Activated T-cell treated with anti-CD3 and anti-CD28 coated beads for 48 hours (primary cell): ENCODE measurements at places on chromosomes 7 and 10.

- DNase-seq = no peak
Measured at GRCh38 chr10:86708783-86709380, 40.6 kb downstream of the LDB3 start.

DNA sequence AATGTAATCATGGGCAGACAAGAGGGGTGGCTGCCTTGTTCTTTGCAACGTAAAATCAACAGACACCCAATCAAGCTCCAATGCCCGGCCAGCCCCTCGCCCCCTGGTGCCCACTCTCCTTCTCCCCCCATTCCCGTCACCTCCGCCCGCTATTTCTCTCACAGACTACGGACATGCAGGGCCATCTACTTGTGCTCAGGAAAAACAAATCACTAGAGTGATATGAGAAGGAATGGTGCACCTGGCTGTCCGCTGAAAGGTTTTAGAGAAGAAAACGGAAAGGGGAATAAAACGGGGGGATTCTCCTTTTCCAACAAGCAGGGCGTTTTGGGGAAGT is 396 bp downstream of the GRM8 start:
- no peak for DNase-seq

- no peak for DNase-seq
Measured at GRCh38 chr7:154598396-154598795, 404.5 kb downstream of the PAXIP1 start.

GRCh38 chr10:3950676-3951275 is 165.8 kb upstream of the KLF6 start:
- DNase-seq = no peak

GRCh38 chr10:105070249-105070648 is 429.2 kb downstream of the SORCS3 start:
- no peak for DNase-seq

- no peak for DNase-seq
Measured at GRCh38 chr7:132933072-132933458, 148.8 kb downstream of the CHCHD3 start.

DNA sequence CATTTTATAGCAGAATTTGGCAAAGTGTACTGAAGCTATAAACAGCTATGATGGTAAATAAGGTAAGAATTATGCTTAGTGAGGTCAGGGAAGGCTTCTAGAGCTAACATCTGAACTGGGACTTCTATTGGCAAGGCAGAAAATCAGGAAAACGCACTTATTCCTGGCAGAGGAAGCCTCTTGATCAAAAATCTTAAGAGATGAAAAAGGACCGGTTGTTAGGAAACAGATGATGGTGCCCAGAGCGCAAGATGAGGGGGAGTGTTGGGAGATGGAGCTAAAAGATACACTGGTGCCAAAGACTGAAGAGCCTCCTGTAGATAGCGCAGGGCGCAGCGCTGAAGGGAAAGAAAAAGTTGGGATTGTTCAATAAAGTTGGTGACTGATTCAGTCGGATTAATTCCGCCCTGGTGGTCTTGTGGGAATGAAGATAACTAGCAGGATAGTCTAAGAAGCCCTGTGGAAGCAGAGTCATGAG is 550 bp upstream of the CALU start:
- DNase-seq = no peak
